ENCODE measurements at places on chromosomes 5 and 9. TPM values are rescaled to one million over a fixed set of nuclear protein-coding genes. Genes with fewer than 3 reads are reported as not detected.

DNA sequence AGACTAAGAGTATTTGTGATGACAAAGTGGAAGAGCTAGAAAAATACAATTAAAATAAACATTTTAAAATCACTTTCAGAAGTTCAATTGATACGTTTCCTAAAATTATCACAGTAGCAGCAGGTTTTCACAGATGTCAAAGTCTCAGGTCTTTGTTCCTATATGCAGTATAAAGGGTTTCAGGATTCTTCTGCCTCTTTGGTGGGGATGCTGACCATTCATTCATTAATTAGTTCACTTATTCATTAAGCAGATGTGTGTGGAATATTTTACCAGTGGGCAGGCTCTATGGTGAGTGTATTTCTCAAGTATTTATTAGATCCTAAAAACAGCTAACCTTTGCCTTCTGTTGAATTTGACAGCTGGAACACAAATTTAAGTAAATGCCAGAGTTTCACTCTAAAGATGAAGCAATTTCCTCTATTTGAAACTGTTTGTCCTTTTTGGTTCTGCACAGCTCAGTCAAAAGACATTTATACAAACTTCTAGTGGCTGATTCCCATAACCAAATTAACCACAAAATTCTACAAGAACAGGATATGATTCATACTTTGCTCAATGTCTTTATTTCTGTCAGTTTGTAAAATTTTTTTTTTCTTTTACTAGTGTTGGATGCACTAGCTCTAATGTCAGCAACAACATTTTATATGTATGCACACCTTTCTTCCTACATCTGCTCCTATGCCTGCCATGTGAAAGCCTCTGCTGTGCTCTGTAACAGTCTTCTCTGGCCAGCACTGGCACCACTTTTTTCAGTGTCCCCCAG lies 75.9 kb upstream of the PRR16 start:
- DNase-seq, result no peak

DNA sequence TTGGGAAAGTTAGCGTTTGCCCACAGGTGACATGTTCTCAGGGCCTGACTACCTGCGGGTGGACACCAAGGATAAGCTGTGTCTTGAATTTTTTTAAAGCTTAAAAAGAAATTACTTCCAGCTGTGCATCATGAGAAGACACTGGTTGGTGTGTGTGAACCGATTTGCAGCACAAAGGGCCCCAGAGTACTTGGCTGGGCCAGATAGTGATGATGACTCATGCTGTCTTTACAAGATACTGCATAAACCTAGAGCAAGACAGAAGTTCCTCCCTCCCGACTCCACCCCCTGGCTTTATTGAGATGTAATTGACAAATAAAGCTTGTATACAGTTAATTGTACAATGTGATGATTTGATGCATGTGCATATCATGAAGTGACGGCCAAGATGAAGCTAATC lies 212.8 kb downstream of the NXNL2 start:
- no peak for DNase-seq

- DNase-seq, result no peak
These were observed 123.6 kb downstream of the SEMA6A start for GRCh38 chr5:116451066-116451465.

- DNase-seq, result no peak
These were observed 103.8 kb upstream of the LIFR start for GRCh38 chr5:38660194-38660668.

DNA sequence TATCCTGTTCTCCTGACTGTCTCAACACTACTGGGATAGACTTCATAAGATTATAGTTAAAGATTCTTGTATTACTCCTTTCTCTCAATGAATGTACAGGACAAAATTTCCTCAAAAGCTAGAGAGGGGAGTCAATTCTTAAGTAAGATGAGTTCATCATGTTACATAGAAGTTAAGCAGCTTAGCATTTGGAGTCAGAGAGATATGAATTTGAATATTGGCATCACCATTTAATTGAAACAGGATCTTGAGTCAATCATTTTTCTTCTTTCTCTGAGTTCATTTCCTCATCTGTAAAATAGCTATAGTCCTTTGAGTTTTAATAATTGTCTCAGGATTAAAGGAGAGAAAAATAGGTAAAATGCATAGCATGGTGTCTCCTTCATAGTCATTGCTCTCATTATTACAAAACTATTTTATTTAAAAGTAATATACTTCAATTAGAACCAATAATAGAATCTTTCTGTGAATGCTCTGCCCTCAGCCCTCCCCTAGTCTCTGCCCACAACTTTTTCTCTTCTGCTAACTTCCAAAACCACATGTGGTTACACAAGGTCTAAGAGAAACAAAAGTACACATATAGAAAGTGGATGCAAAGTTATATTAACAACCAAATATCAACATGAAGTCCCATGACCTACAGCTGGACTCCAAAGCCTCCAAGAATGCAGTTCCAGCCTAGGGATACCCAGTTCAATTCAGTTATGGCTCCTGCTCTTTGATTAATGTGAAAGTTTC lies 265.6 kb downstream of the TLE1 start:
- no peak for DNase-seq

GRCh38 chr9:114307899-114308267 lies 15.0 kb upstream of the ORM1 start:
- no peak for DNase-seq

- no peak for DNase-seq
These were observed 401.2 kb downstream of the KIAA0825 start for GRCh38 chr5:94217216-94217615.

DNA sequence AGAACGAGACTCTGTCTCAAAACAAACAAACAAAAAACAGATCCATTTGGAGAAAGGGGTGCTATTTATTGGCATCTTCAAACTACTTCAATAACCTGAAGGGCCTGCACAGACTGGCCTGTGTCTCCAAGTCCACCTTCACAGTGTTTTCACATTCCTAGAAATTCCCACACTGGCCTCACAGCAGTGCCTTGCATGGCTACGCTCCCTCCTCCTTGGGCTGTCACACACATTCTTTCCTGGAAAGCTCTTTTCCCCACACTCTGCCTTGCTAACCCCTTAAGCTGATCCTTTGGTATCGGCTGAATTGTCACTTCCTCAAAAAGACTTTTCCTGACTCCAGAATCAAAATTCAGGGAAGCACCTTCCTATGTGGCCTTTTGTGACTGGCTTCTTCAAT lies 19.8 kb downstream of the FAM151B start:
- no peak for DNase-seq

- no peak for DNase-seq
These were observed 96.3 kb downstream of the ARSB start for GRCh38 chr5:78888580-78889368.

- peak; percentile 51 for DNase-seq
These were observed 80.7 kb downstream of the ANKRD55 start for GRCh38 chr5:56152437-56152836.

DNA sequence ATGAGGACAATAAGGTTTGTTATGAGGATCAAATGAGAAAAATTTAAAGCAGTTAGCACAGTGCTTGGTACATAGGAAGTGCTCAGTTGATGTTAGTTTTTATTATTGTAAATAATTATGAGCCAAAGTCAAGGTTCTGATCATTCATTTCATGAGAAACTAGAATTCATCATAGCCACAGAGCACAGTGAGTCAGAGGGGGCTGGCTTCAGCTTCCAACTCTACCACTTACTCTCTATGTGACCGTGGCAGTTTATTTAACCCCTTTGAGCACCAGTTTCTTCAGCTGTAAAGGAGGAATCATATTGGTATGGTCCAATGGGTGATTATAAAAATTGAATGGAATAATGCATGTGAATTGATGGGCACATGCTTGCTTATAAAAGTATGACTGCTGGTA lies 39.4 kb downstream of the KLHL3 start:
- DNase-seq, result no peak

GRCh38 chr9:109052416-109052815 lies 39.1 kb upstream of the CTNNAL1 start:
- DNase-seq, result no peak

GRCh38 chr9:96241391-96241809 lies 60.6 kb downstream of the HSD17B3 start:
- DNase-seq, result peak; percentile 41

DNA sequence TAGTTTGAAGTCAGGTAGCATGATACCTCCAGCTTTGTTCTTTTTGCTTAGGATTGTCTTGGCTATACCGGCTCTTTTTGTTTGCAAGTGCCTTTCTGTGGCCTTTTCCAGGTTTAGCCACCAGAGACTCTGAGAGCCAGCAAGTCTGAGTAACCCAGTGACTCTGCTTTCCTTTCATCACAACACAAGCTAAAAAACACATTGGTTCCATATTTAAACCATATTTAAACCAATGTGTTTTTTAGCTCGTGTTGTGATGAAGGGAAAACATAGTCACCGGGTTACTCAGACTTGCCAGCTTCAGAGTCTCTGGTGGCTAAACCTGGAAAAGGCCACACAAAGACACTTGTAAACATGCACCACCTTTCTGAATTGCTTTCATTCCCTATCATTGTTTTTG lies 493.3 kb downstream of the NTRK2 start:
- no peak for DNase-seq

DNA sequence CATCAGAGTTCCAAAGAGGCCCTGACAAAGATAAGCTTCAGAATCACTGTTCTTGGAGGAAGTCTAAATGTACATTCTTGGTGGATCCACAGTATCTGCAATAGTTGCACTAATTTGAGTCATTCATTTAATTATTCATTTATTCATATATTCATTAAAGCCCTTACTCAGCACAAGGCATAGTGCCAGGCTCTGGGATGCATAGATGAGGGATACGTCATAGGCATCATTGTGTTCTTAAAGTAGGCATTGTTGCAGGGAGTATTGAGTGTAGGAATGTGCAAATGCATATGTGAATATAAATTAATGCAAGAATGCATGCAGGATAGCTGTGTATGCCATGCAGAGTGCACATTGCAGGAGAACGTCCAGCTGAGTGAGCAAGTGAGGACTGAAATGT lies 100.7 kb downstream of the DRD1 start:
- DNase-seq, result no peak

DNA sequence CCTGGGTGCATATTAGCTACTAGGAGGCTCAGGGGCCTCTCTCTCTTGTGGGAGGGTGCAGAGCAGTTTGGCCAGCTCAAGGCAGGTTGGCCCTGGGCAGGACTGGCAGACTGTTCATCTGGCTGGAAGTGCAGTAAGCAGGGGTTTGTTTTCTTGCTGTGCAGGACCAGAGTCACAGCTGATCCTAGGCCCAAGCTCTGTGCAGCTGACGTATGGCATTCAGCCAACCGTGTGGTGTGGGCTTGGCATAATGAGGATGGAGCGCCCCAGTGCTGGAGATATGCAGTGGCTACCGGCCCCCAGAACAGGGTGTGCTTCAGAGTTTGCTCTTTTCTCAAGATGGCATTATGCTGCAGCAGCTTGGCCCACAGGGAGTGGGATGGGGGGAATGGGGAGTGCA lies 31.0 kb upstream of the PHF24 start:
- DNase-seq, result no peak

- no peak for DNase-seq
These were observed 576.7 kb upstream of the ACO1 start for GRCh38 chr9:31807574-31808256.

DNA sequence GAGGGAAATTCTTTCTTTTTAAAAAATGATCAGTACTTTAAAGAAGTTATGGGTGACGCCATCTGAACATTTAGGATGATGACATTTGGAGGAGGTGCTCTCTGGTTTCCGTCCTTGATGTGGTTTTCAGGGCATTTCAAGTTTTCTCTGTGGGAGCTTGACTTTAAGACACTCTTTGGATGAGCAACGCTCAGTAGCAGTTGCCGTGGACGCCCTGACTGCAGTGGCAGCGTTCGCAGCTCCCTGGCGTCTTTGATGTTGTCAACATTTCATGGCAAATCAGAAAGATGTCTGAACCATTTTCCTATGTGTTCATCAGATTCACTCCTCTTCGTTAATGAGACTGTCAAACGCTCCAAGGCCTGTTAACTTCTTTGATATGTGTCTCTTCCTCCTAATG lies 86.1 kb downstream of the ZNF354C start:
- peak; percentile 26 for DNase-seq

DNA sequence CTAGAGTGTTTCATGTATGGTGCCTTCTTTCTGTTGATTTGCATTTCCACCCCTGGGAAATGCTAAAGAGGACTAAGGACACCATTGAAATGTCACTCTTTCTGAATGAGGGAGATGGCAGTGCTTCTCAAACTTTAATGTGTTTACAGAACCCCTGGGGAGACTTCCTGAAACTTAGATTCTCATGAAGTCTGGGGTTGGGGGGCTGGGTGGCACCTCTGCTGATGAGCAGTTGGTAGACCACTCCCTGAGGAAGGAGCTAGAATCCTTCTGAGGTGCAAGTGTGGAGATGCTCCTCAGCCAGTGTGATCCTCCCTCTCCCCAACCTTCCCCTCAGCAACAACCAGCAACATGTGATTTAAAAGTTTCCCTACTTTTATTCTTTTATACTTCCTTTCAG lies 546.8 kb downstream of the LRRC70 start:
- DNase-seq, result no peak

DNA sequence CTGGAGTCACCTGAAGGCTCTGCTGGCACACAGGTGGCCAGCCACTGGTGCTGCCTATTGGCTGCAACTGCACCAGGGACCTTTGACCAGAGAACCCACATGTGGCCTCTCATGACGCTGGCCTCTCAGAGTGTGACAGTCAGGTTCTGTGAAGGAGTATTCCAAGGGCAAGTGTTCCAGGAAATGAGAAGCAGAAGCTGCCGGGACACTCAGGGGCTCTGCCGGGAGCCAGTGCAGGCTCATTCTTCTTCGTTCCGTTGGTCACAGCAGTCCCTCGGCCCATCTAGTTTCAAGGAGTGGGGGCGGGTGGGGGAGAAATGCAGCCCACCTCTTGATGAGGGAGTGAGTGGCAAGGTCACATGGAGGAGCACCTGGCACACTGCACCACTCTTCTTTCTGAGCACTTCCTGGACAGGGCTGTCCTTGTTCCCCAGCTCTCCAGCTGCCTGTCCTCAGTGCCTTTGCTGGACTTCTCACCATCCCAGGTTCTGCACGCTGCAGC lies 237.5 kb downstream of the GADD45G start:
- no peak for DNase-seq

DNA sequence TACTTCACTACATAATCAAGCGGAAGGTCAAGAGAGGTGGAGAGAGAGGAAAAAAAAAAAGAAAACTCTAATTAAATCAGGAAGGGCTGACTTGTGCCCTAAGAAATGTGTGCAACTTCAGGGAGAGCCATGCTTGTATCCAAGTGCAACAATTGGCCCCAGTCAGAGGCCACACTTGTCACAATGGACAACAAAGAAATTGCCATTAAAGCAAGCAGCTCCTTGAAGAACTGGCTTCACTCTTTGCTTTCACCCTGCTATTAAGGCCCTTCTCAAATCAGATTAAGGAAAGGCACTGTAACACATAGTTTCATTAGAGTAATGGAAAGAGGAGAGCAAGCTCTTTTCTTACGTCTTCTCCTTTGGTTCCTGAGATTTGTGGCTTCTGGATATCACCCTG lies 480.9 kb upstream of the WWC1 start:
- no peak for DNase-seq

NXNL2 gene
- polyA plus RNA-seq, result not detected

CDH9 gene
- not detected for polyA plus RNA-seq

IL13 gene
- polyA plus RNA-seq, result not detected

GLDC gene
- polyA plus RNA-seq, result not detected

NELFB gene
- 28.7 TPM for polyA plus RNA-seq

CDC37L1 gene
- polyA plus RNA-seq, result 17.8 TPM

TEX48 gene
- polyA plus RNA-seq, result not detected

GPX3 gene
- polyA plus RNA-seq, result not detected
